ENCODE measurements at places on chromosomes 4 and X. TPM values are rescaled to one million over a fixed set of nuclear protein-coding genes. Genes with fewer than 3 reads are reported as not detected.

Gene GAGE12J
- not detected for total RNA-seq

Gene ANKRD50
- 0.54 TPM for total RNA-seq

DNA sequence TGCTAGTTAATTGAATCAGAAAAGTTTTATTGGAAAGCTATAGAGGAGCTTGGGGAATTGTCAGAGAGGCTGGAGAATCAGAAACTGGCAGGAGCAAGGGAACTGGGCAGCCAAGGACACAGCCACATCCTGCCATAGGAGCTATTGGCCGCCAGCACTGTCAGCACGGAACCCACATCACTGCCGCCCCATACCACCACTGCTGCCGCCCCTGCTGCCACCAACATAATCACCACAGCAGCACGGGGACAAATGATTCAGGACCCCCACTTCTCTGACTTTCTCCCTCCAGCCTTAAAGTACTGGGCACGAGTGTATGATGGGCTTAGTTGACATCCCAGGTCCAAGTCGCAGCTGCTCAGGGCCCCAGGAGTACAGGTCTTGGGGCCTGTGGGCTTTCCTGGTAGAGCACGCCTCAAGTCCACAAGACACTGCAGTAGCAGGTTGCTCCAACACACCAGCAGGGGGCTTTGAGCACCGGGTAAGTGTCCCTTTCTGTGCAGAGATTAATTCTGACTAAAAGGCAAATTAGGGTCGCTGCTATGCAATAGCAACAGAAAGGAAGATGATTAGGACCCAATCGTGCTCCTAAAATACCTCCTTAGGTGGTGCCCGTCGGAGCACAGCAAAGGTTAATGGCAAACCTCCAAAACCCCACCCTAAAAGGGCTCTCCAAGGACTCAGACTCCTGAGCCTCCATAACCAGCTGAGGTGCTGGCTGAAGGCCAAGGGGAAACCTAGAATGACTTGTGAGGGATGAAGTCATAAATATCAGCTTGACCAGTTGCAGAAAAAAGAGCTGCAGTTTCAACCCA, 6.9 kb downstream of the PJA1 start:
- no peaks in the 10 kb centered on the region for H3K27me3 ChIP-seq
- peaks cover 20% of the 10 kb centered on the region for H3K36me3 ChIP-seq
- no peak overlapping the region for H3K27ac ChIP-seq
- peaks cover 28% of the 10 kb centered on the region for H3K4me1 ChIP-seq

DNA sequence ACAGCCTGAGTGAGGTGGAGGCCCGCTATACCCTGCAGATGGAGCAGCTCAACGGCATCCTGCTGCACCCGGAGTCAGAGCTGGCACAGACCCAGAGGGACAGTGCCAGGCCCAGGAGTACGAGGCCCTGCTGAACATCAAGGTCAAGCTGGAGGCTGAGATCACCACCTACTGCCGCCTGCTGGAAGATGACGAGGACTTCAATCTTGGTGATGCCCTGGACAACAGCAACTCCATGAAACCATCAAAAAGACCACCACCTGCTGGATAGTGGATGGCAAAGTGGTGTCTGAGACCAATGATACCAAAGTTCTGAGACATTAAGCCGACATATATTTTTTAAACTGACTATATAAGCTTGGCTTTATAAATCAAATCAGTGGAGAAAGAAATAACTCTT, 73.3 kb upstream of the HHIP start:
- H3K27me3 ChIP-seq: peaks cover 2% of the 10 kb centered on the region
- H3K4me3 ChIP-seq: no peak overlapping the region
- H3K27ac ChIP-seq: no peak overlapping the region
- no peak for DNase-seq

Measured in activated CD8-positive, alpha-beta T cell treated with anti-CD3 and anti-CD28 coated beads for 36 hours (primary cell).